Thoracic aorta (tissue), 2 donors: ENCODE measurements at places on chromosomes 3 and 15. TPM values are rescaled to one million over a fixed set of nuclear protein-coding genes. Genes with fewer than 3 reads are reported as not detected.

DNA sequence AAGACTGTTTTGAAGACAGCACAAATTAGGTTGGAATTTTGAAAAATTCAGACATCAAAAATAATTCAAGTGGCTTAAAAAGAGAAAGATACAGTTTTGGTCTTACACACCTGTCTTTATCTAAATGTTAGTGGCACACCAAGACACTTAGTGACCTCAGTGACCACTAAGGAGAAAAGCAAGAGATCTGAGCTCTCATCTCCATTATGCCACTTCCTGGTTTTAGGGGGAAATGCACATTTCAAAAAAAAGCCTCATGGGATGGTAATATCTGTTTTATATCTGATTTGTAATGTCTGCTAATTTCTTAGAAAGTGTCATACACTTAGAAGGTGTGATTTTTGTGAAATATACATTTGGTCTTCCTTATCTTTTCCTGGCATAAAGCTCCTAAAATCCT is 16.4 kb downstream of the IL12A start:
- no peak for DNase-seq

Gene CASR
- not detected for total RNA-seq

- DNase-seq = no peak
These were observed 94.1 kb downstream of the PEX5L start for GRCh38 chr3:179942553-179943075.

GRCh38 chr15:43360821-43361220 is 10.0 kb downstream of the ZSCAN29 start:
- DNase-seq = no peak

Gene BFSP2
- not detected for total RNA-seq

DNA sequence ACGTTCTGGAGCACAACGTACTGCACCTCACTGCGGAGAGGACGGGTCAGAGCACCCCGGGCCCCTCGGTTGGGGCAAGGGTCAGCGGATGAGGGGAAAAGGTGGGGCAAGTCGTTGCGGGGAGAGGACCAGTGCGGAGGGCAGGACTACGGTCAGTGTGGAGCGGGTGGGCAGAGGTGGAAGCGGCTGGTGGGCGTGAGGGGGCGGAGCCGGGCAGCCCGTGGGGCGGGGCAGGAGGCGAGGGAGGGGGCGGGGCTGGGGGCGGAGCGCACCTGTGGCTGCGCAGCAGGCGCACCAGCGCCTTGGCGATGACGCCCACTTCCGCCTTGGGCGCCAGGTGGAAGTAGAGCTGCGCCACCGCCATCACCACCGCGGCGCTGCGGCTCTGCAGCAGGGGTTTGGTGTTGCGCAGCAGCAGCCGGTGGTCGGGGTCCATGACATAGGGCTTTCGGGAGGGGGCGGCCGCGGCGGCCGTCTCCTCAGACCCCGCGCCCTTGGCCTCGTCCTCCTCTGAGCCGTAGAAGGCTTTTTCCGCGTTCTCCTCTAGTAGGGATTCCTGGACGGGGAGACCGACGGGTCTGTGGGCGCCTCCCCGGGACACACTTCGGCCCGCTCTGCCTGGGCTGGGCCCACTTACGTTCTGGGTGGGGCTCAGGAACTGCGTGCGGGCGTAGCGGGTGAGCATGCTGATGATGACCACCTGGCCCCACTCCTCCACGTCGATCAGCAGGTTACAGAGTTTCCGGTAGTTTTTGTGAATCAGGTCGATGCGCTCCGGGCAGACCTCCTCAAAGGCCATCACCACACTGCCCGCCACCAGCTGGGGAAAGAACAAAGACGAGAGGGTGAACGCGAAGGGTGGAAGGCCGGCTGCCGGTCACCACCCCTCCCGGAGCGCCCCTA is 29.2 kb downstream of the AP3B2 start:
- DNase-seq = no peak

- no peak for DNase-seq
These were observed 15.9 kb downstream of the SEMA3G start for GRCh38 chr3:52429031-52429430.
